ENCODE measurements at places on chromosomes 1 and 21.

DNA sequence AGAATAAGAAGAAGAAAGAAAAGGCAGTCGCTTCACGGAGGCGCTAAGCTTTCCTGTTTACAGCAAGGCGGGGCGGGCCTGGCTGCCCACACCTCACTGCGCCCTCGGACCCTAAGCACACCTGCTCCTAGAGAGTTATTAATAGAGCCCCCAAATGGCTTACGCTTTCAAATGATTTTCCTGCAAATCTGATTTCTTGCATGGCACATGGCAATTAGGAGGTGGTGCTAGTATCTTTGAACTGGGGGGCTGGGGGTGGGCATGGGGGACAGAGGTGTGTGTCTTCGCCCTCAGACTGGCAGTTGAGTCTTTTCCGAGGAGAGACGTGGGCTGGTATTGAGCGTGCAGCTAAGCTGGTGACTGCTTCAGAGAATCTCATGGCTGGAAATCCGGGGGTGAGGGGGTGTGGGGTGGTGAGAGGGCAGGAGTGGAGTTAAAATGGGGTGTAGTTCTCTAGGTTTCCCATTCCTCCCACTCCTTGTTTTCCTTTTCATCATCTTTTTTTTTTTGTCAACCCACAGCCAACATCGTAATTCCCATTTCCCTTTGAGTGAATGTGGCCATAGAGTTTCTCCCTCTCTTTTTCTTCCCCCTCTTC lies 1.3 kb downstream of the S1PR1 start:
- ATAC-seq, result peak; percentile 52

DNA sequence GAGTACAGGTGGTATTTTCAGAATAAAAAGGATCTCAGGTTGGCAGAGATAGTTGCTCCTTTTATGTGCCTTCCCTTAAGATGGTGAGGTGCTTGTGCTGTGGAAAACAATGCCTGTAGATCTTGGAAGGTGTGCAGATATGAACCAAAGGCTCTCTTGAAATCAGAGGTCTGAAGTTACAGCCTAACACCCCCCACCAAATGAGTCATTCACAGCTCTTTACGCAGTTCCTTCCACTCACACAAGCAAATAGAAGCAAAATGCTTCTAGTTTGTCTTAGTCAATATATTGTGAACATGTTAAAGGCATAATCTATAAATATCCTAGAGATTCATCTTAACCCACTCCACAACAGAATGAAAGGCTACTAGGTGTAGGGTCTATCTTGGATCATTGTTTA lies 128.9 kb upstream of the NR5A2 start:
- no peak for ATAC-seq

DNA sequence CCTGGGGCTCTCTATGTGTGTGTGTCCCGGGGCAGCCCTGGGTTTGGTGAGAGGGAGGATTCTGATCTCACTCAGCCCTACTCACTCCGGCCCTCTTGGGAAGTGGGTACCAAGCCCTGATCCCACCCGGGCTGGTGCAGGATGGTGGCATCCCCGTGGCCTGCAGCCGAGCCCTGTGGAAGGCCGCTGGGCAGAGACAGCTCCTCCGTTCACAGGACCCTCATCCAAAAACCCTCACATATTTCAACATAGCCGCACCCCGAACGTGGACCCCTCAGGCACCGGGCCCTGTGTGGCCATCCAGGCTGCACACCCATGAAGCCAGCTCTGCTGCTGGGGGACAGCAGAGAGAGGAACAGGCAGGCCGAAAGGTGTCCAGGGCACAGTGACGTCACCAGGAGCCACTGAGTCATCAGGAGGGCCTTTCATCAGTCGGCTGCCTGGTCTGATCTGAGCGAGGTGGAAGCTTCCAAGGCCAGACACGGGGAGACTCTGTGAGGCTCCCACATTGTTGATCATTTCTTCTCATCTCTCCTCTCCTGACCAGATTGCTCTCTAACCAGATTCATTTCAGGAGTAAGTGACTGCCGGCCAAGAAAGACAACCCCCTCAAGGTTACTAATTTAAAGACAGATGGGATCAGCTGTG lies 16.2 kb upstream of the GPR157 start:
- ATAC-seq, result peak; percentile 44

DNA sequence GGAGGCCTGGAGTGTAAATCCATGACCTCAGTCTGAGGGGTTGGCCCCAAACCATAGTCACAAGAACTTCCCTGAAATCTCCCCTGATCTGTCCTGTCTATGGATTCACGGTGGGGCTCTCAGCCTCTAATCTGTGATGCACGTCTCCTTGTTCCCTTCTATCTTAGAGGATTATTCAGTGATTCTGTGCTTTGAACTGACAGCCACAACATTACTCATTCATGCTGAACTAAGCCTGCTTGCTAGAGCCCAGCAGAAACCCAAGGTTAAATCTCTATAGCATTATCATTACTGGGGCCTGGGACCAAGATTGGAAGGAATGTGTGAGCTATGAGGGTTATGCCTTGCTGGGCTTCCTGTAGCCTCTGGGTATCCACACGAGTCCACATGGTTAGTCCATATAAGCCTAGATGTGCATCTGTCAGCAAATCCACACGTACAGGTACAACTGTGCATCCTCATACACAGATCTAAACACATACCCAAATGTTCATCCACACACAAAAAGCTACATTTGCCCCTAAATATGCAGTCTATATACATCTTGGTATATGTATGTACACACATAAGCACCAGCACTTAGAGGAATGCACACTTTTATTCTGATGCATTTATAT lies 22.4 kb upstream of the MAGOH start:
- ATAC-seq, result no peak

- ATAC-seq, result no peak
Measured at GRCh38 chr1:198623752-198624647, 14.8 kb upstream of the PTPRC start.

DNA sequence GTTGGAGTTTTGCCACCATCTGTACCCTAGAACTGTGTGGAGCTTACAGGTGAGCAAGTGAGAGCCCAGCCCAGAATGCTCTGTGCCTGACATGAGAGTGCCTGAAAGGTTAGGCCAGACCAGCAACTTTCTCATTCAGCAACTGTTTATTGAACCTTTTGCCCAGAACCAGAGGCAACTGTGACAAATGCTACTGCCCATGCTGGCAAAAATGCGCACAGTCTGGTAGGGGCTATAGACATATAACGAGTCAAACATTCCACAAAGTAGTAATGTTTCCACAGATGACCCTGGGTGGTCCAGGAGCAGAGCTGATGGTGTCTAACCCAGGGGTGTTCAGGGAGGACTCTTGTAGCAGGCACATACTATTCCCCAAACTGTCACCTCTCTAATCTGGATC lies 56.0 kb upstream of the GCLM start:
- ATAC-seq, result no peak

DNA sequence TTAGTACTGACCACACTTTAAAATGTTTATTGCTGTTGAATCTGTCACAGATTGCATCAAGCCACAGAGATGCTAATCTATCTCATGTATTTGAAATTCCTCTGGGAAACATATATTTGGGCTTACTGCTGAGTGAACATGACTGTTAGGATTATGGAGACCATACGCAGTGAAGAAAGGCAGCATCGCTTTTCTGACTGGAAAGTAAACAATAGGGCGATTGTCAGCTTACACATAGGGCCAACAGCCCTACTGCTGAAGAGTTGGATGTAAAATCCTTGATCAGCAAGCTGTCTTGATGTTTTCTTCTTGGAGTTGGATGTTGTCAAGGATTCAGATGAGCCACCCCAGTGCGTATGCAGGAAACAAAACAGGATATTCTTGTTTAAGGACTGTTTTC lies 368.7 kb upstream of the ADGRL2 start:
- no peak for ATAC-seq
